ENCODE measurements at places on chromosomes 2 and 18.

GRCh38 chr2:43184339-43184895, 42.0 kb downstream of the ZFP36L2 start:
- no peaks in the 10 kb centered on the region for H3K27me3 ChIP-seq
- no peaks in the 10 kb centered on the region for H3K36me3 ChIP-seq
- no peak overlapping the region for H3K27ac ChIP-seq
- peaks cover 8% of the 10 kb centered on the region for H3K4me1 ChIP-seq
- no peak overlapping the region for H3K4me3 ChIP-seq

GRCh38 chr18:58105888-58106260, 61.8 kb downstream of the NEDD4L start:
- H3K4me1 ChIP-seq: peaks cover 7% of the 10 kb centered on the region
- no peak overlapping the region for H3K4me3 ChIP-seq
- DNase-seq: no peak
- H3K27ac ChIP-seq: no peak overlapping the region
- H3K36me3 ChIP-seq: no peaks in the 10 kb centered on the region

DNA sequence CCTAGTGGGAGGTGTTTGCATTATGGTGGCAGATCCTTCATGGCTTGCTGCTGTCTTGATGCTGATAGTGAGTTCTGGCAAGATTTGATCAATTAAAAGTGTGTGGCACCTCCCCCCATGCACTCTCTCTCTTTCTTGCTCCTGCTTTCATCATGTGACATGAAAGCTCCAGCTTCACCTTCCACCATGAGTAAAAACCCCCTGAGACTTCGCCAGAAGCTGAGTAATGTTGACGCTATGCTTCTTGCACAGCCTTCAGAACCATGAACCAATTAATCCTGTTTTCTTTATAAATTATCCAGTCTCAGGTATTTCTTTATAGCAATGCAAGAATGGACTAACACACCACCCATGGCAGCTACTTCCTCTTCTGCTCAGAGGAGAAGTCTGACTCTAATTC, 2181.4 kb upstream of the PIK3C3 start:
- no peak overlapping the region for H3K4me3 ChIP-seq
- no peak for DNase-seq
- H3K27me3 ChIP-seq: no peaks in the 10 kb centered on the region
- no peaks in the 10 kb centered on the region for H3K4me1 ChIP-seq
- H3K36me3 ChIP-seq: no peaks in the 10 kb centered on the region

DNA sequence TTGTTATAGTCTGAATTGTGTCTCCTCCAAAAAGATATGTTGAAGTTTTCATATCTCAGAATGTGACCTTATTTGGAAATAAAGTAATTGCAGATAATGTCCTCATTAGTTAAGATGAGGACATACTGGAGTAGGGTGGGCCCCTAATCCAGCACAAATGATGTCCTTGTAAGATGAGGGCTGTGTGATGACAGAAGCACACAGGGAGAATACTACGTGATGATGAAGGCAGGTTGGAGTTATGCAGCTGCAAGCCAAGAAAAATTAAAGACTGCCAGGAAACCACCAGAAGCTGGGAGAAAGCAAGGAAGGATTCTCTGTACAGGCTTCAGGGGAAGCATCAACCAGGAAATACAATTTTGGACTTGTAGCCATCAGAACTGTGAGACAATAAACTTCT, 58.3 kb upstream of the PNPT1 start:
- H3K27ac ChIP-seq: no peak overlapping the region
- no peaks in the 10 kb centered on the region for H3K4me1 ChIP-seq

DNA sequence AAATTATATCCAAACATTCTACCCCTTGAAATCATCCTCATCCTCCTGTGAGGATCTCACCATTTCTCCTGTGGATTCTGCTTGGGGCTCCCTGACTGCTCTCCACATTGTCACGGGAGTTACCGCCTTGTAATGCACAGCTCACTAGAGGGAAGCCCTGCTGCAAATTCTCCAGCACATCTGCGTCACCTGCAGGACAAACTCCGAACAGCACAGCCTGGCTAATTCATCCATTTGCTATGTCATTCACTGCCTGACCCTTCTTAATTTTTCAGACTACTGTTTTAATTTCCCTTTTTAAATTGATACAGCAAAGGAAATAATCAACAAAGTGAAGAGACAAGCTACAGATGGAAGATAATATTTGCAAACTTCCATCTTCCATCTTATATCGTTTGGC, 627.4 kb downstream of the FBXO15 start:
- H3K27me3 ChIP-seq: no peaks in the 10 kb centered on the region
- DNase-seq: no peak
- no peak overlapping the region for H3K27ac ChIP-seq

DNA sequence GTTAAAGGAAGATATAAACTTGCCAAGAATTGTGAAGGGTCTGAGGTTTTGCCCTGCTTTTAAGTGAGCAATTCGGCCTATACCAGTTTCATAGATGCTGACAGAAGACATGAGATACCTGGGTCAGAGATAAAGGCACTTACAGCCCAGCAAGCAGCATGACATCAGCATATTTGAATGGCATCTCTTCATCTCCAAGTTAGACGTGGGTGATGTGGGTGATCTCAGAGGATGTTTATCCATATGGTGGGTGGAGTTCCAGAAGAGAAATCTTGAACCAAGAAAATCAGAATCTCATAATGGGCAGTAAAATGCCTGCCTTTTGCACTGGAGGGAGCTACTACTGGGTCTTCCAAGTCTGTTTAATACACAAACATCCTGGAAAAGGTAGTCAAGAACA, 44.7 kb downstream of the GYPC start:
- no peak overlapping the region for H3K4me3 ChIP-seq
- DNase-seq: no peak
- peaks cover 19% of the 10 kb centered on the region for H3K4me1 ChIP-seq
- no peak overlapping the region for H3K27ac ChIP-seq

Data from upper lobe of right lung (tissue), 1 donor.